ENCODE measurements at places on chromosomes 12 and 14.

- no peak for DNase-seq
These were observed 111.1 kb upstream of the SCAF11 start for GRCh38 chr12:46101485-46101869.

DNA sequence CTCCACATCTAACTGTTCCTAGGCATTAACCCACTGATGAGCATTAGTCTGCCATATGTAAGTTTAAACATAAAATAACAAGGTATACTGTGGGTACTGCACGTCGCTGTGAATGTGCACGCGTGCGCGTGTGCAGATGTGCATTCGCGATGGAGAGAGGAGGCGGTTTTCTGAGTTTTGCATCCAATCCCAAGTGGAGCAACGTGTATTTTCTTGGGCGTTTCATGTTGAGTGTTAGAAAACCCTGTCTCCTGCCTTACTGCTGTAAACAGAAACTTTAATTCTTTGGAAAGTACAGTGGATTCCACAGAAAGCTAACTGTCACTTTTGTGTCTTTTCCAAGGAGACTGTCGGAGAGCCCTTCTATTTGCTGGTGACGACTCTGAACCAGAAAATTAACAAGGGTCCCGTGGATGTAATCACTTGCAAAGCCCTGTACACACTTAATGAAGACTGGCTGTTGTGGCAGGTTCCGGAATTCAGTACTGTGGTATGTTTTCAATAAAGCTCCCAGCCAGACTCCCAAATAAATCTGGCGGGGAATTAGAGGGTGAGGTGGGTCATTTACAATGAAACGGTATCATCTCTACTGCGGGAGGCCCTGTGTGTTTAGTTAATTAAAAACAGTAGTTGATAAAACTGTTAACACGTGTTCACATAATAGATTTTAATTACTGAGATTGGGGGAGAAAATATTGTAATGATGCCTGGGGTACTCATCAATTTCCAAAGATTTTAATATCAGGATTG, 116.5 kb downstream of the PLXNC1 start:
- no peak for DNase-seq

- peak; percentile 52 for DNase-seq
These were observed 67.8 kb upstream of the PLEKHG3 start for GRCh38 chr14:64636208-64636979.

DNA sequence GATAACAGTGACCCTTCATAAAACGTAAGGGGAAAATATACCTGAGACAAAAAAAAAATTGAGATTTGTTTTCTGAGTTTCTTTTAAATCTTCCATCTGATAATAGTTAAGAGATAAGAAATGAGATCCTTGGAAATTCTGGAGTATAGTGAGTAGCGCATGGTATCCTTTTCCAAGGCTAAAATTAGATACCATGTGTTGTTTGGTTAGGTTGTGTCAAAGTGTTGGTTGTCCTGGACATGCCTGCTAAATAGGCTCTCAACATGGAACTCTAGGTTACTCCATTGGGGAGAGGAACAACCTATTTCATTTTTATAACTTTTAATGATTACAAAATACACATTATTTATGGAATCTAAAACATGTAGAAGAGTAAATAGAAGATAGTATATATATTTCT, 14.8 kb downstream of the PYGL start:
- DNase-seq: no peak

- DNase-seq: peak; percentile 19
These were observed 225.5 kb downstream of the EPS8 start for GRCh38 chr12:15563663-15564062.
